Testis (tissue), 5 donors: ENCODE measurements at places on chromosomes 3 and 15. TPM values are rescaled to one million over a fixed set of nuclear protein-coding genes. Genes with fewer than 3 reads are reported as not detected.

DNA sequence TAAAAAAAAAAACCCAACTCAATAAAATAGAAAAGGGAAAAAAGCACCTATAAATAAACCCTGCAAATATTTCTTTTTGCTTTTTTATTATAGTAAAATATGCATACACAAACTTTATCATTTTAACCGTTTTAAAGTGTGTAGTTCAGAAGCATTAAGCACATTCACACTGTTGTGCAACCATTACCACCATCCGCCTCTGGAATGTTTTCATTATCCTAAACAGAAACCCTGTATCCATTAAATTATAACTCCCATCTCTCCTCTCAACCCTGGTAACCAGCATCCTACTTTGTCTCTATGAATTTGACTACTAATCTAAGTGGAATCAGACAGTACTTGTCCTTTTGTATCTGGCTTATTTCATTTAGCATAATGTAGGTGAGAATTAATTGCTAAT lies 15.0 kb downstream of the CDCP1 start:
- no peak overlapping the region for H3K4me3 ChIP-seq
- H3K4me1 ChIP-seq = peaks cover 9% of the 10 kb centered on the region
- H3K27ac ChIP-seq = no peak overlapping the region
- no peaks in the 10 kb centered on the region for H3K36me3 ChIP-seq
- no peak for DNase-seq

DNA sequence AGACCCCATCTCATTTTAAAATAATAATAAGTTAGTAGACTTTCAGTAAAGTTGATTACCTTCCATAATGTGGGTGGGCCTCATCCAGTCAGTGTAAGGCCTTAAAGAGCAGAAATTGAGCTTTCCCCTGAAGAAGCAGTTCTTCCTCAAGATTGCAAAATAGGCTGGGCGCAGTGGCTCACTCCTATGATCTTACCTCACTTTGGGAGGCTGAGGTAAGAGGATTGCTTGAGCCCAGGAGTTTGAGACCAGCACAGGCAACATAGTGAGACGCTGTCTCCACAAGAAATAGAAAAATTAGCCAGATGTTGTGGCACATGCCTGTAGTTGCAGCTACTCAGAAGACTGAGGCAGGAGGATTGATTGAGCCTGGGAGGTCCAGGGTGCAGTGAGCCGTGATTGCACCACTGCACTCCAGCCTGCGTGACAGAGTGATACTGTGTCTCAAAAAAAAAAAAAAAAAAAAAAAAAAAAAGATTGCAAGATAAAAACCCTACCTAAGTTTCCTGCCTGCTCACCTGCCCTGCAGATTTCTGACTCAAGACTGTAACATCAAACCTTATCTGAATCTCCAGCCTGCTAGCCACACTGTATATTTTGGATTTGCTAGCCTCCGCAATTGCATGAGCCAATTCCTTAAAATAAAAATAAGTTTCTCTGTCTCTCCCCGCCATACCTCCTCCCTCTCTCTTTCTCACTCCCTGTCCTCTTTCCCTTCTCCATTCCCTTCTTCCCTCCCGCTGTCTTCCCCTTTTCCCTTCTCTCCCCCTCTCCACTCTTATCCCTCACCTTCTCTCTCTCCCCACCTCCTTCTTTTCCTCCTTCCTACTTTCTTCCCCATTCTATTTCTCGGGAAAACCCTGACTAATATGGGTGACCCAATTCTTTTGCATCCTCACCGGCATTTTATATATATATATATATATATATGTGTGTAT lies 16.9 kb downstream of the KLHL18 start:
- peaks cover 5% of the 10 kb centered on the region for H3K4me1 ChIP-seq
- no peak overlapping the region for H3K4me3 ChIP-seq

XCR1 gene
- total RNA-seq = 0.16 TPM

- no peaks in the 10 kb centered on the region for H3K4me1 ChIP-seq
- H3K27ac ChIP-seq = no peak overlapping the region
- H3K4me3 ChIP-seq = no peak overlapping the region
- no peaks in the 10 kb centered on the region for H3K36me3 ChIP-seq
These were observed 183.9 kb downstream of the SHQ1 start for GRCh38 chr3:72664184-72664975.

DNA sequence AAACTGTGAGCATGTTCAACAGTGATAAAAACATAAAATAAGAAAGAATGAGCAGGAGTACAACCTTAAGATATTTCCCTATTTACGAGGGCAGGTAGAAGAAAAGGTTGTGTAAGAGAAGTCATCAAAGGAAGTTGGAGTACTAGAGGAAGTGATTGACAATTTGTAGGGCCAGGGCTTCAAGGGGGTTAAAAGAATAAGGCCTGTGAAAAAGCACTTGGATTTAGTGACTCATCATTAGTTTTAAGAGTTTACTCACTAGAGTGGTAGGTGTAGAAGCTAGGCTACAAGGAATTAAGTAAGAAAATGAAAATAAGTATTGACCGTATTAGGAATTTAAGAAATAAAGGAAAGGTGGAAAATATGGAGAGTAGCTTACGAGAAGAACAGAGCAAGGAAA lies 23.6 kb downstream of the KCNMB3 start:
- no peaks in the 10 kb centered on the region for H3K4me1 ChIP-seq
- no peaks in the 10 kb centered on the region for H3K27me3 ChIP-seq
- no peak overlapping the region for H3K27ac ChIP-seq
- no peak overlapping the region for H3K4me3 ChIP-seq

TRIM69 gene
- total RNA-seq = 19.1 TPM

GRCh38 chr15:28106294-28107110 lies 7.4 kb upstream of the OCA2 start:
- H3K27me3 ChIP-seq = no peaks in the 10 kb centered on the region
- H3K4me3 ChIP-seq = peak overlapping the region; percentile 65
- DNase-seq = peak; percentile 13
- H3K36me3 ChIP-seq = no peaks in the 10 kb centered on the region
- peaks cover 5% of the 10 kb centered on the region for H3K4me1 ChIP-seq

DNA sequence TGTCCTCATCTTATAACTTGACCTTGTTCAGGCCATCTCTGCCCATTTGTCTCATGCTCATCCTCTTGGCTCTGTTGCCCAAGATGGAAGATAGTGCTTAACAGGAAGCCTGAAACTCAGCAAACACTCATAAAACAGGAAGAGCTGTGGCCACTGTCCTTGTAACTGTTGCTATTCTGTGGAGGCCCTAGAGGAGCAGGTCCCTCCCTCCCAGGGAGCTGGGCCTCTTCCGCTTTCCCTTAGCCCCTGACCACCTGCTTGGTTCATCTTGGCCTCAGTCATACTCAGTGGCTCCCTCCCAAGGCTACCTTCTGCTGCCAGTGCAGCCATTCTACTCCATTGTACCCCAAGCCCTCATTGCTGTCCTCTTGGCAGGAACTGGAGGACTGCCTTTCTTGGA lies 3.5 kb downstream of the MAPKAPK3 start:
- no peaks in the 10 kb centered on the region for H3K27me3 ChIP-seq
- H3K27ac ChIP-seq = no peak overlapping the region
- peaks cover 18% of the 10 kb centered on the region for H3K4me1 ChIP-seq
- DNase-seq = no peak
- H3K4me3 ChIP-seq = no peak overlapping the region
- no peaks in the 10 kb centered on the region for H3K36me3 ChIP-seq
